Fibroblast of skin of left biceps (primary cell): ENCODE measurements at places on chromosomes 16 and 17.
A peak's percentile ranks its signal among the peaks of the same experiment; 100 is the strongest.

DNA sequence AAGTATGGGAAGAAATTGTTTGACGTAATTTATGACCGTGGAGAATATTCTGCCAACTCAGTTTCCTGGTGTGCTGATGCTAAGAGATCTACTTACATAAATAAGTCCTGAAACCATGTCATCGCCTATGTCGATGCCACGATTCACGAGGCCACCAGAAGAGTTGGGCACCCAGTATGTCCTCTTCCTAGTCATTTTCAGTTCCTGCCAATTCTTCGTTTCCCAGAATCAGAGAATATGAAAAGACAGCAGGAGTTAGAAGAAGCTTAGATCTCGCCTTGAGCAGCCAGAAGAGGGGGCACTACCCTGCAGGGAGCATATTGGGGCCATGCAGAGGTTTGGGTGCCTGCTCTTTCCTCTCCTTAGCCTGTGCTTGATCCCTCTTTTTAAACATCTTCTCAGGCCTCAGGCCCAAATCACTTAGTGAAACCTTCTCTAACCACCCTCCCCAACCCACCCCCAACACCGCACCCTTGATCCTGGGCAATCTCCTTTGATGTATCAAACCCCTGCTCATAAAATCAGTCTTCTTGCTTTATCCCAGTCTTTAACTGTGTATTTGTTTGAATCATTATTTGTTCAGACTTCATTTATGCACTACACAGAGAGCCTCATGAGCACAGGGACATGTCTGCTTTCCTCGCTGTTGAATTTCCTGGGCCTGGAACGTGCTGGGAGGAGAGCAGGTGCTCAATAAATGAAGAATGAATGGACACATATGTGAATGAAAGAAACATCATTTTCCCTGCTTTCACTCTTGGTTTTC is 12.2 kb upstream of the LONP2 start:
- no peak for DNase-seq

GRCh38 chr16:54742436-54742835 is 188.2 kb upstream of the IRX5 start:
- no peak for DNase-seq

- DNase-seq = no peak
Measured at GRCh38 chr16:31561426-31562233, 33.9 kb downstream of the AHSP start.

GRCh38 chr16:8660841-8661301 is 13.5 kb upstream of the ABAT start:
- DNase-seq = peak; percentile 17

- no peak for DNase-seq
Measured at GRCh38 chr17:62307196-62307595, 73.2 kb upstream of the EFCAB3 start.

GRCh38 chr17:48506246-48506645 is 24.6 kb downstream of the HOXB1 start:
- no peak for DNase-seq

- DNase-seq = no peak
Measured at GRCh38 chr16:36336-36984, 16.9 kb downstream of the POLR3K start.

DNA sequence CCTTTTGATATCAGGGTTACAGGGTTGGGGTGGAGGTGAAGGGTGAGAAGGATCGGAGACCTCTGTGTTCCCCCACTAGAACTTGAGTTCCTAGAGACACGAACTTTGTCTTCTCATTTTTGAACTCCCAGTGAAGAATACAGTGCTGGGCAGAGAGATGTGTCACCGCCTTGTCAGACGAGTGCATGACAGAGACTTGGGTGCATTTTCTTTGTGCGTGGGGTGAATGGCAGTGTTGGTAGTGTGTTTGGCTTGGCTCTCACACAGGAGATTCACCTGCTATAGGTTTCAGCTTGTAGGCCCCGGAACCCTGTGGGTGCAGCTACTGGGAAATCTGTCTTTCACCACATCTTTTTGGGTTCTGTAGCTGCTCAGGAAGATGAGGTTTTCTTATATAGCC is 40.0 kb upstream of the CCR7 start:
- no peak for DNase-seq

GRCh38 chr16:87956365-87957231 is 5.4 kb downstream of the BANP start:
- peak; percentile 60 for DNase-seq

GRCh38 chr17:65231086-65231485 is 93.9 kb downstream of the RGS9 start:
- DNase-seq = no peak

- no peak for DNase-seq
Measured at GRCh38 chr17:9226794-9227135, 205.5 kb downstream of the NTN1 start.

DNA sequence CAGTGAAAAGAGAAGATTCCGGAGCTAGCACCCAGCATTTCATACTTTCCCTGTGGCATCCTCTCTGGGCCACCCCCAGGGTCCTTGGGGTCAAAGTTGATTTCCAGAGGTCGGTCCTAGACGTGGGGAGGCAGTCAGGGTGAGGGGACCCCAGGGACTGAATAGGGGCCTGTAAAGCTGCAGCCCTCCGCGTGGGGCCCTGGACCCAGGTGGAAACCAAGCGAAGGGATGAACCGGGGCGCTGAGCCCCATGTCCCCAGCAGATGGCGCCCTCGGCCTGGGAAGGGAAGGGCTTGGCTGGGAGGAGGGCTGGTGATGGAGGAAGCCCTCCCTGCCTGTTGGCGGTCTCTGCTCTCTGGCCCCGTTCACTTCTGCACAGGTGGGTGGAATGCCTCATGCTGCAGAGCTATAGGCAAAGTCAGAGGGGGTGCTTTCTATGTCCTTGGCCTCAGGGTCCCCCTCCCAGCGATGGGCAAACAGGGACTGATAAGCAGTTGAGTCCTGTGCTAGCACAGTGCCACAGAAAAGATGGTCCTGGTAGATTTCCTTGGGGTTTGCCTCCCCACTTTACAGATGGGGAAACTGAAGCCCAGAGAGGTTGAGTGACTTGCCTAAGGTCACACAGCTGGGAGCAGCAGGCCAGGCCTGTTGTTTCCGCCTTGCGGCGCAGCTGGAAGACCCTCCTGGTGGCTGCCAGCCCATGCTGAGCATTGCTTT is 163.4 kb upstream of the CIBAR2 start:
- DNase-seq = peak; percentile 10

DNA sequence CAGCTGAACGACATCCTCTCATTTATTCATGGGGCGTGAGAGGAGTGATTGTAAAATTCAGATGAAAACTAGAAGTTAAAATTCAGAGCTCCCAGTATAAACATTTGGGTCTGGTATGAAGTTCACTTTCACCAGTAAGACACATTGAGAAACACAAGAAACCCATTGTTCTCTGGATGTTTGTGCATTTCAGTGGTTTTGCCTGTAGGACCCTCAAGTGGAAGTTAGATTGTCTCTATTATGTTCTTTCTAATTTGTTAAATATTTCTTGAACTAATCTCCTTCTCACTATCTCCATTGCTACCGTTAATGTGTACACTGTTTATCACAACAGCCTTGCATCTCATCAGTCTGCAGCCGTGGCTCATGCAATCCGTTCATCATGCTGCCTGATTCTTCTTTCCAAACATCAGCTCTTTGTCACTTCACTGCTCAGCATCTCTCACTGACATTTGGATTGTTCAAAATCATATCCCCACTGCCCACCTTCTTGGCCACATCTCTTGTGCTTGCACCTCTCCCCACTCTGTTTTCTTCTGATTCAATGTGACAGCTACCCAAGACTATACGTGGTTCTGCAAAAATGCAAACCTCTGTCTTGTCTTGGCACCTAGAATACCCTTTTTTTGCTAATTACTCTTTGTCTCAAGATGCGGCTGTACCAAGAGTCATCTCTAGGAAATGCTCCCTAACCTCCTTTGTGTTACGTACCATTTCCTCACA is 49.5 kb downstream of the HLF start:
- no peak for DNase-seq

- no peak for DNase-seq
Measured at GRCh38 chr16:9105189-9105588, 13.7 kb downstream of the HAPSTR1 start.

DNA sequence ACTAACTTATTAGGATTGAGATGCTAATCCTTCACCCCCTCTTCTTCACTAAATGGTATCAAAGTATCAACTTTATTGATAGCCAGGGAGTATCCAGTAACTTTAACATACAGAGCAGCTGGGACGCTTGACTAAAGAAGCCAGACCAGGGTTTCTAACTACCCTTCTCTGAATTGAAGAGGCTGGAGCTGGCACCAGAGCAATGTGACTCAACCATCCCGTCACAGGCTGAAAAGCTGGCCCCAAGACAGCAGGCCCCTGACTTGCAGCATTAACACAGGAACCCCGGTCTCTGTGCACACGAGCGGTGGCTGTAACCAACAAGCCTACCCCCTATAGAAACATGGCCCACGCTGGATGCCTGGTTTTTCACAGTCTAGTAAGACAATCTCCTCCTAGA is 59.8 kb downstream of the ANKFN1 start:
- DNase-seq = no peak

DNA sequence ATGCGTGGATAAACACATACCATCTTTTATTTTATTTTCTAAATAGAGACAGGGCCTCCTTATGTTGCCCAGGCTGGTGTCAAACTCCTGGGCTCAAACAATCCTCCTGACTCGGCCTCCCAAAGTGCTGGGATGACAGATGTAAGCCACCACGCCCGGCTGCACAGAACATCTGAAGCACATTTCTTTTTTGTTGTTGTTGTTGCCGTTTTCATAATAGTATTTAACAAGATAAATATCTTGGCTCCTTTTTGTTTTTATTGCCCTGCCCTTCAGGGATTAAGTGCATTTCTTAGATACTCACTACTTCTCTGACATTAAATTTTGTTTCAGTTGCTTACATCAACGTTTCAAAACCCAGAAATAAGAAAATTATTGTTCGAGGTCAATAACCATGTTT is 37.4 kb downstream of the ANKRD11 start:
- no peak for DNase-seq

DNA sequence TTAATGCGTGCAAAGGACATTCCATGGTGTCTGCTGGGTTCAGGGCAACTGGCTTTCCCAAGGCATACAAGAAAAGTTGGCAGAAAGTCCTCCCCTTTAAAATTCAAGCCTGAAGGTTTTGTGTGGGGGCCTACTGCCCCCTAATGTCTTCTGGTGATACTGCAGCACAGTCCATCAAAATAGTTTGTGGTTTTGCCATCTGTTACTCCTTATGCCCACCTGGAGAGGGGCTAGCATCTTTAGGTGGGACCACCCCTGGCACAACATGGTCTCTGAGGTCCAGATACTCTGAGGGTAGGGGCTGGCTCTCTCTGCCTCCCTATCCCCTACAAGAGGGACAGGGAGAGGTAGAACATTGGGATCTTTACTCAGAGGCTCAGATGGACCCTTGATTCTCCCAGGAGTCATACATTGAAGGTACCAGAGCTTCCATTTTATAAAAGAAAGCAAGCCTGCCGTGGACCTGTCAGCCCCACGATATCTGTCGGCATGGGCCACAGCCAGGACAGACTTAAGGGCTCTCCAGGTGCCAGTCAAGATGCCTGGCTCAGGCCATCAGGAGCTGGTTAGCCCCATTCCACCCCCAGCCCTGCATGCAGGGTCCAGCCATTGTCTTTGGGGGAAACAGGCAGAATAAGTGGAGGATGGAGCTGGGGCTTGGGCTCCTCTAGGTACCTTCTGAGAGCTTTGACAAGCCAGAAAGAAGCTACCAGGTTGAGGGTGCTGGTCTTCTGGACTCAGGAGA is 6.3 kb downstream of the ESRP2 start:
- DNase-seq = peak; percentile 38

DNA sequence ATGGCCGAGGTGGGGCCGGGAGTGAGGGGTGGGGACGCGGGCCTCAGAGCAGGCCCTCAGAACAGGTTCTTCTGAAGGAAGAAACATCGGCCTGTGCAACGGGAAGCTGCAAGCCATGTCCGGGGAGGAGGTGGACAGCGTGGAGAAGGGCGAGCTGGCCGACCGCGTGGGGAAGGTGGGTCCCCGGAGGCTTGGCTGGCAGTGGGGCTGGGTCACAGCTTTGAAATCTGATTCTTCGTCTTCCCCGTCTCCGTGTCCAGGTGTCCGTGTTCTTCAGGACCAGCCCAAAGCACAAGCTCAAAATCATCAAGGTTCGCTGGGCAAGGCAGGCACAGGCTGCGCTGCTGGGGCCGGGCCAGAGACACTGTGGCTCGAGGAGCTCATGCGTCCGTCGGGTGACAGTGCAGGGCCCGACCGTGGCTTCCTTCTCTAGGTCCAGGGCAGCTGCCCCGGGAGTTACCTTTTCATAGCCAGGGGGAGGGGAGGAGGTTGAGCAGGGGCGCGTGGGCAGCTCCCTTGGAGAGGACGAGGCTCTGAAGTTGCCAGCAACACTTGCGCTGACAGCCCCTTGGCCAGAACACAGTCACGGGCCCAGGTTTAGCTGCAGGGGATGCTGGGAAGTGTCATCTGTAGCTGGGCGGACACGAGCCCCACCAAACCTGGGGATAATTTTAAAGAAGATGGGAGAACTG is 51.3 kb downstream of the MEAK7 start:
- no peak for DNase-seq

DNA sequence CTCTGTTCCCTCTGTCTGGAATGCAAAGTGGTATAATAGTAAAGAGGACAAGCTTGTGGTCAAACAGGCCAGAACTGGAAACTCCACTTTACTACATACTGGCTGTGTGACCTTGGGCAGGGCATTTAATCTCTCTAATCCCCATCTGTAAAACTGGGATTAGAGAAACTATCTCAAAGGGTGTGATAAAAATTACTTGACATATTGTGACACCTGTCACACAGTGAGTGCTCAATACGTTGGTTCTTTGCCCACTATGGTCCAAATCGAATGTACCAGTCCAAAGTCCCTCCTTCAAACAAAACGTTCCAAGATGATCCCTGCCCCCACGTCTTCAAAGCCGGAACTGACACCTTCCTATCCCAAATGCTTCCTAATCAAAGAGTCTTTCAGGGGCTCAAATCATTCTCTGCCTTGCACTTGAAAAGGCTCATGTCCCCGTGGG is 734 bp downstream of the PGAP3 start:
- DNase-seq = no peak

DNA sequence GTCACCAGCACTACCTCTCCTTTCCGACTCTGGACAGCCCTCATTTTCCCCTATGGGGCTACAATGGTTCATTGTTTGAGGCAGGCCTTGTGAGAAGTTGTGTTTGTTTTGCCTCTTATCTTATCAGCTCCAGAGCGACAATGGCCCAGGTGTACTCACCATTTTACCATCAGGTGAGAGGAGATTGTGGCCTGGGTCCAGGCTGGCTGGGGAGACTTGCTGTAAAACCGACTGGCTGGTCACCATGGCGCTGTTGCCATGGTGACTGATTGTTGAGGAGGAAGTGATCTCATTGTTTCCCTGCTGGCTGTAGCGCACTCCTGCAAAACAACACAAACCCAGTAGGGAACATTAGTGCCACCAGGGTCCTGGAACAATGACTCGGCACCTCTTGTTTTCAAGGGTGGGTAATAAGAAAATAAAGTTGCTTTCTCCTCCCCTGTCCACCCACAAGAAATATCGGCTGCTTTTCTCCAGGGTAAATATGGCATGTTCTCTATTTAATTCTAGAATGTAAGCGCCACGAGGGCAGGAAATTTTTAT is 34.4 kb downstream of the HNF1B start:
- no peak for DNase-seq
